ENCODE measurements at places on chromosomes 7 and 10. TPM values are rescaled to one million over a fixed set of nuclear protein-coding genes. Genes with fewer than 3 reads are reported as not detected.
A peak's percentile ranks its signal among the peaks of the same experiment; 100 is the strongest.

GRCh38 chr10:71001470-71001869, 113.1 kb upstream of the PCBD1 start:
- no peak for DNase-seq

DNA sequence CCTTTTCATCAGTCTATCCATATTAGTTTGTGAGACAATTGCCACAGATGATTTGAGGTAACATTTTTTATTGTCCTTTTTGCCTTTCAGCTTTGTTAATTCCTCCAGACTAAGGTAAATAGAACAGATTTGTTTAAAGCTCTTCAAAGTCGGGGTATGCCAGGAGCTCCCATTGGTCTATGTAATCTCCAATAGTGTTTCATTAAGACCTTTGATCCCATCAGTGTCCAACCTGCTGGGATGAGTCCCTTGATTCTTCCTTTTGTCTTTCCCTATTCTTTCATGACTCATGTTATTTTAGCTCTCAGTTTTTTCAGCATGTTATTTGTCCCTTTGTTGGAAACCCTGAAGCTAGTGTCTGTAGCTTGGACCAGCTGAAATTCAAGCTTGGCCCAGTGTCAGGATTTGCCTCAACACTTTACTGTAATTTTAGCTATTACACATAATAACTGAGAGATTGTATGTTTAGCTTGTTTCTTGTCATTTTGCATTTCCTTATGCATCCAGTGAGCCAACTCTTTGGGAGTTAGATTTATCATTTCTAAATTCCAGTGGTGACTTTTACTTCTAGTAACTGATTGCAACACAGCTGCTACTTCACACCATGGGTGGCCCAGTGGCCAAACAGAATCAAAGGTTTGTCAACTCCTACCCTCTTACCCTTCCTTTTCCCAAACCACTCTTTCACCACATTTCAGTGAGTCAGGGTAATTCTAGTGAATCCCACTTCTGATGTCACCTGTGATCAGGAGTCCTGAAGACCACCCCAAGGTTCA, 15.3 kb downstream of the AGBL3 start:
- DNase-seq = no peak

GRCh38 chr10:47034441-47035051, 123.3 kb downstream of the PTPN20 start:
- DNase-seq = no peak

GRCh38 chr10:100913470-100913865, 705 bp downstream of the SLF2 start:
- DNase-seq = no peak

DNA sequence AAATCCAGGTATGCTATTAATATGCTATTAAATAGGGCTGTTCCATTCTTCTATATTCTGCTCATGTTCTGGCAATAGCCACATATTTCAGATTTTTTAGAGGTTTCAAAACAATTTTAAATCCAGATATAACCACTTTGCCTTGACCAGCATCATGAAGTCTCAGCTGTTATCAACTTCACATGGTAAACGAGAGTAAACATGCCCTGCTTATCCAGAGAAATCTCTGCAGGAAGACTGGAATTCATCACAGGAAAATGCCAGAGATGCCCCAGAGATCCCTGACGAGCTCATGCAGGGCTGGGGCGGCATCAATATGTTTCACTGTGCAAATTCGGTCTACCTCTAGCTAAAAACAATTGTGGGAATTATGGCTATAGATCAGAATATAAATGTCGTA, 126.5 kb downstream of the FANK1 start:
- DNase-seq = no peak

H2AZ2 gene
- 156 TPM for polyA plus RNA-seq

- no peak for DNase-seq
Measured at GRCh38 chr7:150466477-150466876, 16.0 kb downstream of the GIMAP8 start.

LRRD1 gene
- polyA plus RNA-seq = 0.02 TPM

DNA sequence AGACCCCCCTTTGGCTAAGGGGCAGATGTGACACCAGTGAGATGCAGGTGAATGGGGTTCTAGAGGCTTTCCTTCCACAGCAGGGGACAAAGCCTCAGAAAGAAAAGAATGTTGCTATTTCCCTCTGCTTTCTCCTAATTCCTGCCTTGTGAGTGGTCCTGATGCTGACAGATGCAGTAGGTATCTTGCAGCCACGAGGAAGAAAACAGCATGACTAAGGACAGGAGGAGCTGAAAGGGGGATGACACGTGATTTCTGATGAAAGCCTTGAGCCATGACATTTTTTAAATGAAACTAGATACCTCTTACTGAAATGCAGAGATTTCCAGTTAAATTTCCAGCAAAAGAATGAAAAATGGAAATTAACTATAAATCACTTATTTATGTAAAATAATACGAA, 92.4 kb downstream of the C1GALT1 start:
- peak; percentile 33 for DNase-seq

PNLIPRP3 gene
- polyA plus RNA-seq = not detected

GRCh38 chr10:132120200-132120599, 54.5 kb downstream of the JAKMIP3 start:
- DNase-seq = no peak

- DNase-seq = no peak
Measured at GRCh38 chr10:62503872-62504271, 129.7 kb downstream of the ZNF365 start.
